Activated CD4-positive, alpha-beta T cell treated with anti-CD3 and anti-CD28 coated beads, Interleukin-2, amount 50 U/mL, for 1 hour (primary cell): ENCODE measurements at places on chromosomes 4 and X.

- no peak for DNase-seq
Observed at GRCh38 chrX:65671966-65672365, 4.5 kb downstream of the MSN start.

- no peak for DNase-seq
Observed at GRCh38 chrX:120372667-120373370, 10.9 kb downstream of the ATP1B4 start.

DNA sequence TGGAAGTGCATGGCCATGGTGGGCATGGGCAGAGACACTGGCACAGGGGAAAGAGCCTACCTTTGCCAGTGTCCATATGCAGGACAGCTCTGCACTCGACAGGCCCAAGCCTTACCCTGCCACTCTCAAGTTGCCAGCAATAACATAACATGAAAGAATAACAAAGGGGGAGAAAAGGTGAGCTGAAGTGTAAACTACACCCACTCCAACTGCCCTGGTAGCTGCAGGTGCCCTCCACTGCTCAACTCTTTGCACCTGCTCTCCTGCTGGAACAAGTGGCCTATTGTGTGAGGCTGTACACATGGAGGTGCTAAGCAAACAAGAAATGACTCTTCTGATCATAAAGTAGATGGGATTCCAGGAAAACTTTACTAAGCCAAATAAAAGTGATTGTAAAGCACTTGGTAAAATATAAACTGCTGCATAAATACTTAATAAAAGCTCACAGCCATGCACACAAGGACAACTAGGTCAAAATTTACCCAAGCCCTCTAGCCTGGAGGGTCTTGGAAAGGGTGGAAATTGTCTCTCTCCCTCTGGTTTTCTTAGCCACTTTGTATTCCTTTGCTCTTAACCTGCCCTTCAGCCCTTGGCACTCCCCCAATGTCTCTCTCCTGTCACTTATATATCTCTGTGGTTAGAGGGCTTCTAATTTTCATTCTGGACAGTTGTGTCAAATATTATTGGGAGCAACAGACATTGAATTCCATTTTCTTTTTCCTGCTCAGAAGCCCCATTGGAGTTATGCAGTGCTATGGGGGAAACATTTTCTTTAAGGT, 261.2 kb upstream of the GPC4 start:
- no peak for DNase-seq

- DNase-seq = no peak
Observed at GRCh38 chr4:122524176-122524575, 67.7 kb upstream of the IL2 start.

DNA sequence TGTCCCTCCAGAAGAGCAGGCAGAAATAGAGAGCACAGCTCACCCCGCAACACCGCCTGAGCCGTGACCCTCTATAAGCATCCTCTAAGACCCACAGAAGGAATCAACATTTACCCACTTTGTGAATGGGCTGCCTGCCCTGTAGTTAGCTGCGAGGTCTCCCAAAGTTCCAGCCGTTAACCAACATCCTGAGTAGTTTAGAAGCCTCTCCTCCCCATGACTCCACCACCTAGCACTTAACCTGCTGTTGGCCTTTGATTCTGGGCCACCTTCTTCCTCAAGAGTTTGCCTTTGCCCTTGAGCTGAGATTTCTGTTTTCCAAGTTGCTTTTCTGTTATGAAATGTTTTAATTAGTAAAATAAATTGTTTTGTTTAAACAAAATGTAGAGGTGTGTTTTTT, 75.8 kb downstream of the NUDT10 start:
- DNase-seq = no peak

GRCh38 chr4:176358083-176358469, 38.3 kb downstream of the SPCS3 start:
- no peak for DNase-seq

GRCh38 chrX:71532078-71532752, 689 bp upstream of the OGT start:
- DNase-seq = peak; percentile 59

DNA sequence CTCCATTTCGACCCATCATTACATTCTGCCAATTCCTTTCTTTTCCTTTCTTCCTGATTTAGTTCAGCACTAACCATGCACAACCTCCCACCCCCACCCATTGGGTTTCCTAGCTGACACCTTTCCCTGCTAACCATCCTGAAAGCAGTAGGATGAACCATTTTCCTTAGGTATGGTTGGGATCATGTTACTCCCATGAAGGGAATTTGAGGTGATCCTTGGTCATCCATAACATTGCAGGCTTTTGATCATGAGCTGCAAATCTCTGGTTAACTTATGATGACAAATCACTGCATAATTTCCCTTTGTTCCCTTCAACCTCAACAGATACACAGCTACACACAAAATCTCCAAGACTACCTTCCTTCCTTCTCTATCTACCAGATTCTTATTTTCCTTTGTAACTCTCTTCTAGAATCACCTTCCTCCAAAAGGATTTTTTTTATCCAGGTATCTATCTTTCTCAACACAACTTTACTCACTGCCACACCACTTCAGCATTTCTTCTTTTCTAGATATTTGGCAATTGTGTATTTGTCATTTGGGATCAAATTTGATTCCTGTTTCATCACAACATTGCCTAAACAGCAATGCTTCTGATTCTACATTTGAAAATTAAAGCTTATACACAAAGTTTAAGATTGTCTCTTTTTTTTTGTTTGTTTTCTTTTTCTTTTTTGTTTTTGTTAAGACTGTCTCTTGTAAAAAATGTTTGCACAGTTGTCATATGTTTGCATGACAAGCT, 145.1 kb downstream of the RBM47 start:
- no peak for DNase-seq

DNA sequence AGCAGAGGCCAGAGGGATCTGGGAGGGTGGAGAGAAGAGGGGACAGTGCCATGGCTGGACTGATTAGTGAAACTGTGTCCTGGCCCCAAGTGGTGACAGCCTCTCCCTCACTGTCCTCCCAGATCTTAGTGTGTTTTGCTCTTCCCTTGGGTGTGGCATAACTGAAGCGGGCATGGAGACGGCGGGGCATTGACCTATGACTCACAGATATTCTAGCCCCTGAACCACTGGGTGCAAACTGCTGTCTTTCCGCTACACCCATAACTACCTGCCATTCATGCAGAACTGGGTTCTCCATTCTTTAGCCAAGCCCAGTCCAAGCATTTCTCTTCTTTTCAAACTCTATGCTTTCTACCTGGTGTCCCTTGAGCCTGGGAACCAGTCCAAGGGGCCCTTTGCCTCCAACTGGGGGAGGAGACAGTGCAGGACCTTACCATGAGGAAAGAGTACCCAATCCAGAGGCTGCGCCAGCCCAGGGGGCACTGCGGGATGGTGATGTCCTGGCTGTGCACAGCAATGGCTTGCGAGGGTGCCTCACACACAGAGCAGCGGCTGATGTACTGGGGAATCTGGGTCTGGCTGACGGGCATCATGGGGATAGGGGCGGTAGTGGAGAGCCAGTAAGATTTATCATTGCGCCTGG, 67.6 kb downstream of the ATG4A start:
- no peak for DNase-seq

DNA sequence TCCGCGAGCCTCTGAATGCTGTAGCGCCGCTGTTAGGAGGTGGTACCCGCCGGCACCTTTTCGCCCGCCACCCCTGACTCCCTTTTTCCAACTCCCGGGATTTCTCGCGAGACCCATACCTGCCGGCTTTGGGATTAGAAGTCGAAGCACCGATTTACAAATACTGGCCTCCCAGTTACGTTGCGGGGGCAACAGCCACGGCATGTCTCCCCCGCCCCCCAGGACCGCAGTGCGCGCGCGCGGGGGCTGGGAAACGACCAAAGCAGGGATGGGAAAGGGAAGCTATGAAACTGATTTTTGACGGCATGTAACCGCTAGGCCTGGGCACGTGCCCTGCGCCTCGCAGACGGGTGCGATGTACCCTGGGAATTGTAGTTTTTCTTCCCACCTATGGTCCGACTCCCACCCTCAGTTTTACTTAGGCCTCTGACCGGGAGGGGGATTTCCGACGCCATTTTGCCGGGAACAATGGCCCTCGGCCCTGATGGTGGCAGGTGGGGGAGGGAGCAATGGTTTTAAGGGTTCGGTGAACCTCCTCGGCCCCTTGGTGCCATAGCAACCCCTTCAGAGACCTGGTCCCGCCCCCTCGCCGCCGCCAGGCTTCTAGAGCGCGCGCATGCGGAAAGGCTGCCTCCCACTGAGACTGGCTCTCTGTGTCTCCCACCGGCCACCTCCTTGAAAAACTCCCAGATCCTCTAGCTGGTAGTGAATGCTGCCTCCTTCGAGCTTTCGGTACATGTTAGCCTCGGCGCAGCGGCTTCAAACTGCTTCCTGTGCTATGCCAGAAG, 772 bp upstream of the WNK3 start:
- peak; percentile 25 for DNase-seq

GRCh38 chr4:65007841-65008439, 598.7 kb upstream of the TECRL start:
- DNase-seq = no peak

DNA sequence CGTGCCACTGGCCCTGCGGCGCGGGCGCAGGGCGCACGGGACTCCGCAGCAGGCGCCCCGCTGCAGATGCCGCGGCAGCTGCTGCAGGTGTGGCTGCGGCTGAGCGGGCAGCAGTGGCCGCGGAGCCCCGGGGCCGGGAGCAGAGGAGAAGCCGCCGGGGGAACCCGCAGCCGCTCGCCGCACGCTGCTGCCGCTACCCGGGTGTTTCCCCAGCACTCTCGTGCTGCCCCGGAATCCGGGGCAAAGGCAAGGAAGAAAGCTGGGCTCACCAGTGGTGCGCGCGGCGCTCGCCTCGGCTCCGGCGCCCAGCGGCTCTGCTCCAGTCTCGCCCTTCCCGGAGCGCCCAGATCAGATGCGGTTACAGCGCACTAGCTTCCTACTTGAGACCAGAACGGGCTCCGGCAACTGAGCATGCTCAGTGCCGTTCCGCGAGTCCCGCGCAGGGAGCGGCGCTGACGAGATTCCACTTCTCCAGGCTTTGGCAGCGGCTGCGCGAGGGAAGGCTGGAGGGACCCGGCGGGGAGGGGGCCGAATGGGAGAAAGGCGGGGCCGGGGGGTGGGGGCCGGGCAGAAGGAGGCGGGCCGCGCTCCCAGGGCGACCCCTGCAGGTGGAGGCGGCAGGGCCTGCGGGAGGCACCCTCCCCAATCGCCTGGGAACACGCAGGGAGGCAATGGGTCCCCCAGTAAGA, at the start of gene APBB2:
APBB2 (minus strand) TSS at position 407 of the 689 bp plus-strand sequence. CDS start 181,288 bp downstream, outside the sequence.
- peak; percentile 24 for DNase-seq

DNA sequence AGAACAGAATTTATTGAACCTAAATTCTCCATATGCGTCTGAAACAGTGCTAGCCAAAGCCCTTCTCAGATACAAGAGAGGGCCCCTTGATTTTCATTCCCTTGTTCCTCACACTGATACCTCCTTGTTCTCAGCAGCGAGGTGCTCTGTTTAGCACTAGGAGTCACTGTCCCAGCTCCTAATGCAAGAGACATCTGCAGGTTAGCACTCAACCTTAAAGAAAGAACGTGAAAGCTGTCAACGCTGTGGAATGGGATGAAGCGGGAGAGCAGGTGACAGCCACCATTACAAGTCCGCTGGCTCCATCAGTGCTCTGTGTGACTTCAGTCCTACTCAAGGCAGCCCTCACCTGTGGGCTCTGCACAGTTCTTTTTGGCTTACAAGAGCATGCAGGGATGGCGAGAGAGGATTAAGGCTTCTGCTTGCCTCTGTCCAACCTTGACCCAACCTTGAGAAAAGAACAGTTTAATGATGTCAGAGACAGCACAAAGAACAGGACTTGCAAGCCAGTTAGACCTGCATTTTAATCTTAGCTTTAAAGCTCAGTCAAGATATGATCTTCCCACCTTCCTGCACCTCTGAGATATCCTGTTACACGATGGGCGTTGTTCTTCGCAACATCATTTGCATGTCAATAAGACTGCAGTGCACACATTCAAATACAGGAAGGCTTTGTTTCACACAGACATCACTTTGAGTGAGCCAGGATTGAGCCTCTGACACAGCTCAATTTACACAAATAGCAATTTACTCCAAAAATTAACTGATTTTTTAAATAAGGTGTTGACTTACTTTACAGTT, 95.1 kb downstream of the ARSF start:
- DNase-seq = no peak

- no peak for DNase-seq
Observed at GRCh38 chr4:1907848-1908525, 36.8 kb downstream of the NSD2 start.

DNA sequence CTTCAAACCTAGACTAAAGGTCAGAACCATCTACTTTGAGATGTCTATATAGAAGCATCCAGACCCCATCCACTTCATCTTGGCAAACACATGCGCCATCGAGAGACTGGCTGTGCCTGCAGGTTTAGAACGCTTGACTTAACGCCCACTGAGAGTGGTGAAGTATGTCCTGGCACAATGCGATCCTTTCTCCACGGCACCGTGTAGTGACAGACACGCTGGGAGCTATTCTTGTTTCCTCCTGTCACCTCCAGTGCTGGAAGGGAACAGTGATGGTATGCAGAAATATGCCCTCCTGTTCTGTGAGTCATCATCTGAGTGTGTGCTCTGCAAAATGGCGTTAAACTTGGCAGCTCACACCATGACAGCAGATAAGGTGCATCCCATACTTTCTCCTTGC, 330.2 kb downstream of the NLGN4X start:
- no peak for DNase-seq

- DNase-seq = no peak
Observed at GRCh38 chrX:134658002-134658759, at the start of gene PLAC1. Gene PLAC1, minus strand, starts transcription at chrX:134658471. Its CDS starts 91,789 bp downstream, at chrX:134566682.

GRCh38 chr4:177450426-177451107, 8.3 kb upstream of the AGA start:
- no peak for DNase-seq

DNA sequence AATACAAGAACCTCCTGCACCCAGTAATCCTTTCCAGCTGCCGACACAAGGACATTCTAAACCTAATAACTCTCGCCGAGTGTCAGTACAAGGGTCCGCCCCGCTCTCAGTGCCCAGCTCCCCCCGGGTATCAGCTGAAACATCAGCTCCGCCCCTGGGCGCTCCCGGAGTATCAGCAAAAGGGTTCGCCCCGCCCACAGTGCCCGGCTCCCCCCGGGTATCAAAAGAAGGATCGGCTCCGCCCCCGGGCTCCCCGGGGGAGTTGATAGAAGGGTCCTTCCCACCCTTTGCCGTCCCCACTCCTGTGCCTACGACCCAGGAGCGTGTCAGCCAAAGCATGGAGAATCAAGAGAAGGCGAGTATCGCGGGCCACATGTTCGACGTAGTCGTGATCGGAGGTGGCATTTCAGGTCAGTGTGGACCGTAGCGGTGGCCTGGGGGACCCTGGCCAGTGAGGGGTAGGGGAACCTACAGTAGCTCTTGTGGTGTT, at the start of gene MAOA:
MAOA (plus strand) TSS at position 295 of the 490 bp plus-strand sequence; CDS start at position 338, 43 bp downstream.
- DNase-seq = peak; percentile 18

DNA sequence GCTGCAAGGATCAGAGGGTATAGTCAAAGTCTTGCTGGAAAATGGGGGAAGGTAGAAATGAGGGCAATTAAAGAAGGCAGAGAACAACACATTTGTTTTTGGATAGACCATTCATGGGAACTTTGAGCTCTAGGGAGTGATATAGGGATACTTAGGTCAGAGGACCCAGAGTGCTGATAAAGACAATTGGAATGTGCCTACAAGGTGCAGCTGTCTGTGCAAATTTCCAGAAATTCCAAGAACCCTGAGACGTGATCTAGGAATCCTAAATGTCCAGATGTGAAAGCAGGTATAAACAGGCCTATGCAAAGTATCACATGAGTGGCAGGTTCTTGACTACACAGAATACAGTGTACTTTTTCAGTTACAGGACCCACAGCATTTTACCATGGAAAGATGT, 24.2 kb downstream of the FNIP2 start:
- DNase-seq = no peak
